AG04449 (cell line): ENCODE measurements at places on chromosomes 11 and 22.

DNA sequence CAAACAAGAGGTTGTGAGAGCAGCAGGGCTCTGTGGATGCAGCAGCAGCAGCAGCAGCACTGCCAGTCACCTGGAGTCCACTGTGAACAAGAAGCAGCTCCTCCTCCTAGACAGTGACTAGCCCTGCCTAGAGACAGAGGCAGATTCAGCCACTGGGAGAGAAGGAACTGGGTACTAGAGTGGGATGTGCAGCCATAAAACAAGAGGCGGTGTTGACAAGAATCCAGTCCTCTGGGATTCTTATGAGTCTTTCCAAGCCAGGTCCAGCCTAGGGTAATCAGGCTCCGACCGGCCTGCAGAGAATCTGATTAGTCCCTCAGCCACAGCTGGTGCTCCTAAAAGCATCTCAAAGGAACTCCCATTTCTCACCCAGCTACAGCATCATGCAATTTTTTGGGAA lies 83.9 kb upstream of the USP47 start:
- DNase-seq, result no peak

DNA sequence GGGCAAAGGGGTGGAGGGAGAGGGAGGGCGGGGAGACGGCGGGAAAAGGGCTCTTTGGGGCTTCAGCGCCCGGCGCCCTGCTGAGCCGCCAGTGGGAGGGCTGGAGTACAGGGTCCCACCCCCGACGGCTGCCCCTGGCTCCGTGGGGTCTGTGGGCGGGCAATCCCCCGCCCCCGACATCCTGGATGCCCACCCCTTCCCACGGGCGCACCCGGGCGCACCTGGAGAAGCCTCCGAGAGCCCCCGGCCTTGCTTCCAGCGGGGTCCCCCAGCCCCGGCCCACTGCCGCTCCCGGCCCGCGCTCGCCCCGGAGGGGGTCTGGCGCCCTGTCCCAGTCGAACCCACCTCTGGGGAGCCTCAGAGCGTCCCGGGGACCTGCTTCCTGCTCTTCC lies 394 bp downstream of the CHRM4 start:
- no peak for DNase-seq

DNA sequence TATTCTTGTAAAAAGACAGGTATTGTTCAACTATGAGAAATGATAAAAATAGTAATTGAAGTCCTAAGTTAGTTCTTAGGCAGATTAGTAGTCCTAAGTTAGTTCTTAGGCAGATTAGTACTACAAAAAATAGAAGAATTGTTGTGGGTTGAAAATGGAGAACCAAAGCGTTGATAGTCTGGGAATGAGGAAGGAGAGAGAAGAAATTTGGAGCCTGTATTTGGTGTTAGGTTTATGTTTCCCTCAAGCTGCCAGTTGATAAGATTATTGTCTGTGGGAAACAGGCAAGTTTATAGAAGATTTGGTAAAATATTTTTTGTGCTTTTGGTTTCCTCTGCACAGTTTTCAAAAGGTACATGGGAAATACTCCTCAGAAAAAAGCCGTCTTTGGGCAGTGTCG lies 3.6 kb downstream of the BCO2 start:
- no peak for DNase-seq

- no peak for DNase-seq
Observed at GRCh38 chr11:5923427-5923776, 18.6 kb upstream of the OR56A3 start.

GRCh38 chr22:27752771-27753170 lies 48.8 kb downstream of the MN1 start:
- no peak for DNase-seq

GRCh38 chr22:37088108-37088605 lies 21.4 kb downstream of the TMPRSS6 start:
- DNase-seq, result no peak

- no peak for DNase-seq
Observed at GRCh38 chr11:68266121-68266891, 5.5 kb downstream of the C11orf24 start.

- no peak for DNase-seq
Observed at GRCh38 chr11:60193687-60194433, 11.0 kb upstream of the MS4A6A start.

- no peak for DNase-seq
Observed at GRCh38 chr22:41526226-41526829, 17.9 kb downstream of the POLR3H start.

- DNase-seq, result no peak
Observed at GRCh38 chr22:47019012-47019790, 256.8 kb downstream of the TBC1D22A start.

- DNase-seq, result no peak
Observed at GRCh38 chr11:11407065-11407762, 54.2 kb upstream of the CSNK2A3 start.

- DNase-seq, result no peak
Observed at GRCh38 chr22:42473484-42474193, 41.4 kb upstream of the NFAM1 start.

DNA sequence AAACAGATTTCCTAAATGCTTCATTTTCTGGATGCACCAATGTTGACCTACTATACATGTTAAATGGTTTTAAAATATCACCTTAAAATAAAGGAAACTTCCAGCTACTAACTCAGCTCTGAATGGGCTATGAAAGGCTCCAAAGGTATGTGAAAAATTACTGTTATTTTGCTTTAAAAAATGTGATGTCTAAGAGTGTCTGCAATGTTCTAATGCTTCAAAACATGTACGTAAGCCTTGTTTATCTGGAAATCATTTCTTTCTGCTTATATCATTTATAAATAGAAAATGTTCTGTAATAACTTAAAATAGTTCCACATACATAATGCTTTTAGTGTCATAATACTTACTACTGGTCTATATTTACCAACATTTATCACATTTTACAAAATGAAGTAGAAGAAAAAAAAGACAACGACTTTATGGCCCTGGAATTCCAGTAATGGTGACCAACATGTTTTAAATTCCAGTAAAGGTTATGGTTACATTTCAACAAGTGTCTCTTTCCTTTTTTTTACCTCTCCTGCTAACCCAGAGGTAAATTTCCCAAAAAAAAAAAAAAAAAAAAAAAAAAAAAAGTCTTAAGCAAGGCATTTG lies 2.5 kb downstream of the BDNF start:
- DNase-seq, result no peak

- no peak for DNase-seq
Observed at GRCh38 chr11:69841859-69842698, 22.9 kb upstream of the FGF3 start.

- no peak for DNase-seq
Observed at GRCh38 chr11:16468735-16469453, 112.5 kb upstream of the SOX6 start.

DNA sequence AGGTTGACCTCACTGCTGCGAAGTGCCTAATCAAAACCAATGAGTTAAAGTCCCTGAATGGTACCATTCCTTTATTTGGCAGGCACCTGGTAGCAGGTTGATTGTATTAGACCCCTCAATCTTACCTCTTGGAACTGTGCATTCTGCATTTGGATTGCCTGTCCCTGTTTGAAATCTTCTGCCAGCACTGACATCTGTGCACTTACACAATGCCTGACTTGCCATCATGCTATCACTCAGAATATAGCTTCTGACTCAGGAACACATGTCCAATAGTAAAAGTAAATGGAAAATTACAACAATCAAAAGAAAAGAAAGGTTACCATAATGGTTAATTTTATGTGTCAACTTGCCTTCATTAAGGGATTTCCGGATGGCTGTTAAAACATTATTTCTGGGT lies 366.0 kb upstream of the PDGFD start:
- DNase-seq, result no peak

DNA sequence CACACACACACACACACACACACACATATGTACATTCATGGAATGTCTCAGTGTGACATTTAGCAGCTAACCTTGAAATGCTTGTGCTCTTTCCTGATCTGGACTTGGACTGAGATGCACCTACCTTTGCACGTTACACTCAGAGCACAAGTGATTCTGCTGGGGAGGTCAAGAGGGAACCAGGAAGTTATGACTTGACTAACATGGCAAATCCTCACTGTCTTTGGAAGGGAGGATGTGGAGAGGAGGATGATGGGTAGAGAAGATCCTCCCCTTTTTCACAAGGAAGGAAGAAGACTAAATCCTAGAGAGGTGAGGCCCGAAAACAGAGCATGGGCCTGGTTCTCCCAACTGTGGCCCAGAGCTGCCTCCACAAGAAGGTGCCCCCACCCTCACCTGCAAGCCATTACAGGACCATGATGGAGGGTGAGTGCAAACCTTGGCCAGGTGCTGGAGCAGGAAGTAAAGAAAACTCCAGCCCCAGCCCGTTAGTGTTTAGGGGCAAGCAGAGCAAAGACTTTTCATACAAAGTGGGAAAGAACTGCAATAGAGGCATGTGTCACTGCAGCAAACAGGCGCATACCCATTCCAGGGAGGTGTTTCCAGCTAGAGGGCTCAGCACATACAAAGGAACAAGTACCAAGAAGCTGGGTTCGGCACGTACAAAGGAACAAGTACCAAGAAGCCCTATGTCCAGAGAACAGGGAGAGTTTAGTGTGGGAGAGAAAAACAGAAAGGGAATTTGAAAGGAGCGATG lies 26.4 kb downstream of the SCN4B start:
- DNase-seq, result no peak

DNA sequence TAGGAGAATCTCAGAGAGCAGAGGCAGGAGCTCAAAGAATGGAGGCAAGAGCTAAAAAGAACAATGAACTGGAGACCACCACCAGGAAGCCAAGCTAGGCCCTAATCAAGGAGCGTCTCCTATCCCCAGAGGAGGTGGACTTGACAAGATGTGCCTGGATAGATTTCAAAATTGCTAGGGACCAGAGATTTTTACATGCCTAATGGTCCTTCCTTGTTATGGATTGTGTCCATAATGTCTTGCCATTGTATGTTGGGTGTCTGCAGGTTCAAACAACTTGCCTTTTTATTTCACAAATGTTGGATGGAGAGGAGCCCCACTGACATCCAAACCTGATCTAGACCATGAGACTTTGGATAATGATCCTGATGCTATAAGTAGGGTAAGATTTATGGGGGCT lies 88.2 kb upstream of the TP53I11 start:
- DNase-seq, result no peak

DNA sequence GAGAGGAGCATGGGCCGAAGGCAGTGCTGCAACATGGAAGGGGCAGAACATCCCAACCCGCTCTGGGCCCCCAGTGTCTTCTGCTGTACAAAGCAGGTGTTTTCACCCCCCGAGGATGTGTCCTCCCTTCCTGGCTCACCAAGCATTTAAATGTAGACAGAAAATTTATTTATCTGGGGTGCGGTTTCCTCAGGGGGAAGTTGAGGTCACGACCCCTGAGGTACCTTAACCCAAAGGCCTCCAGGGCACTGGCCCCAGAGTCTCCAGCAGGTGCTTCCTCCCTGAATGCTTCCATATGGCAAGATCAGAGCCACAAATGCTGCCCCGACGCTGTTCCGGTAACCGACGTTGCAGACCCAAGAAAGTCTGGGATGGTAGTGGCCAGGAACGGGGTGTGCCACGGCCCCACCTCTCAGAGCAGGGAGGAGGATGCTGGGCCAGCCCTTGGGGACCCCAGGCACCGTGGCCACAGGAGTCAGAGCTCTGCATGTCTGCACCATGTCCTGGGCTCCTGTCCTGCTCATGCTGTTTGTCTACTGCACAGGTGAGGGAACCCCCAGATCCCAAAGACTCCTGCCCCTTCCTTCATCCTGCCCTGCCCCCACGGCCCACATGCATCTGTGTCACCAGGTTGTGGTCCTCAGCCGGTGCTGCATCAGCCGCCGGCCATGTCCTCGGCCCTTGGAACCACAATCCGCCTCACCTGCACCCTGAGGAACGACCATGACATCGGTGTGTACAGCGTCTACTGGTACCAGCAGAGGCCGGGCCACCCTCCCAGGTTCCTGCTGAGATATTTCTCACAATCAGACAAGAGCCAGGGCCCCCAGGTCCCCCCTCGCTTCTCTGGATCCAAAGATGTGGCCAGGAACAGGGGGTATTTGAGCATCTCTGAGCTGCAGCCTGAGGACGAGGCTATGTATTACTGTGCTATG lies at the start of gene VPREB1:
Gene VPREB1 (plus strand): TSS at position 471 of the 935 bp plus-strand sequence. CDS start 28 bp downstream, at position 499.
- no peak for DNase-seq
